ENCODE measurements at places on chromosomes 11 and 22.

GRCh38 chr22:38303974-38304373, 13.3 kb downstream of the CSNK1E start:
- no peak for DNase-seq

- no peak for DNase-seq
Observed at GRCh38 chr11:6334806-6335205, 14.5 kb upstream of the CAVIN3 start.

DNA sequence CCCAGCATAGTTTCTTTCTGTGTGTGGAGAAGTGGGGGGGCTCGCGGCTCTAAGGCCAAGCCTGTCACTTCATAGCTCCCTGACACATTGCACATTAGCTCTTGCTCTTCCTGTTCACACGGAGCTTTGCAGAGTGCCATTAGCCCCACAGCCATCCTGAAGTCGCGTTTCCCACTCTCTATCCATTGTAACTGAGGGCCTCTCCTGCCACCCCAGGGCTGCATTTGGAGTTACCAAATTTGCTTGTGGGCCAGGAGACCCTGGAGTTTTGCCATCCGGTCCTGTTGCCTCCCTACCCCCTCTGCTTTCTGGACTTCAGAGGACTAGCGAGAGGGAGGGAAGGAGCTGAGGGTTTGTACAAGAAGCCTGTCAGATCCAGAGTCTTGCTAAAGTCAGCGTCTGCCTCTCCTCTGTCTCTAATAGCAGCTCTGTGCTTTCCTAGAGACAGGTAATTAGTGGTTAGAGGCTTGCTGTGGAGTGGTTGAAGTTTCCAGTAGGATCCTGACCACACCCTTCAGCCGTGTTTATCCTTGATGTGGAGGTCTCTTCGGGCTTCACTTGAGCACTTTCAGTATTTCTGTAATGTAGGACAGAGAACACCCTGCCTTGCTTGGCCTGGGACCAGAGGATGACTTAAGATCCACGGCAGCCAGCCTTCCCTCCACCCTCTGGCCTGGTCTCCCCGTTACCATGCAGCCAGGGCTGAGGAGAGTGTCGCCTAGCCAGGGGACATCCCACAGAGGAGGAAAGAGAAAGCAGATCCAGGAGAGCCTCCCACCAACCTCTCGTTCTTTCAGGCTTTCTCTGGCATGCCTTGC, 14.1 kb downstream of the DCPS start:
- no peak for DNase-seq

- no peak for DNase-seq
Observed at GRCh38 chr11:95698676-95699557, 90.7 kb downstream of the FAM76B start.

- no peak for DNase-seq
Observed at GRCh38 chr22:35840302-35840739, 122.6 kb downstream of the APOL5 start.

DNA sequence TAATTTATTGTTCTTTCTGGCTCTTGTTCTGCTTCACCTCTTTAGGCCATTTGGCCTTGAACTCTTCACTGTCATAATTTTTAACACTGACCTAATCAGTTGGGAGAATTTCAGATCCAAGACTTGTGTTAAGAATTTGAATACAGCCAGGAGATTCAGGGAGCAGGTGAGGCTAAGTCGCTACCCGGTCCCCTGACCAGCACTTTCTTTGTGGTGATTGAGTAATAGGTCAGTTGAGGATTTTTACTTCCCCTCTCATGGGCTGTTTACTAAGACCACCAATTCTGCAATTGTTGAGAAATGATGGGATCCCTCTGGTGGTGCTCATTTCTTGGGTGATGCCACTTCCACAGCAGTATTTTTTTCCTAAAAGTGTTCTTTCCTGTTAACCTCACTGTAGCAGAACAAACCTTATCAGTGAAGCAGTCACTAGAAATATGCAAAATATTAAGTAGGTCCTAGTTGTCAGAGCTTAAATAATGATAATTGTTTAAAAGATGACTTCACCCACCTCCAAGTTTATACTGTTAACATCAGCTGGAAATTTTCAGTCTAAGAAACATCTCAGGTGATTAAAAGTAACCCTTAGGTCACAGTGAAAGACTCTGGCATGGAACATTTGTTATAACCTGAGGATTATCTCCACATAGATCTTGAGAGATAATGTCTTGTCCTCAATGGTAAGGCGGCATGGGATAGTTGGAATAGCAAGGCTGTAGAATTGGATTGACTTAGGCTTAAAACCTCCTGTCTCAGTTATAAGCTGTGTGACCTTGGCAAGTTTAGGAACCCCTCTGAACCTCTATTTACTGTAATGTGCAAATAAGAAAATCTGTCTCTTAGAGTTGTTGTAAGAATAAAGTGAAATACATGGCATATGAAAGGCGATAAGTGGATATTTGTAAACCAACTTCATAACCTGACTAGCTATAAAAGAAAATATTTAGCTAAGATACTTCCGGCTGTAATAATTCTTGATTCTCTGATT, 41.3 kb downstream of the POLD3 start:
- no peak for DNase-seq

- DNase-seq: no peak
Observed at GRCh38 chr11:84333221-84333620, 1047.1 kb upstream of the CCDC90B start.

DNA sequence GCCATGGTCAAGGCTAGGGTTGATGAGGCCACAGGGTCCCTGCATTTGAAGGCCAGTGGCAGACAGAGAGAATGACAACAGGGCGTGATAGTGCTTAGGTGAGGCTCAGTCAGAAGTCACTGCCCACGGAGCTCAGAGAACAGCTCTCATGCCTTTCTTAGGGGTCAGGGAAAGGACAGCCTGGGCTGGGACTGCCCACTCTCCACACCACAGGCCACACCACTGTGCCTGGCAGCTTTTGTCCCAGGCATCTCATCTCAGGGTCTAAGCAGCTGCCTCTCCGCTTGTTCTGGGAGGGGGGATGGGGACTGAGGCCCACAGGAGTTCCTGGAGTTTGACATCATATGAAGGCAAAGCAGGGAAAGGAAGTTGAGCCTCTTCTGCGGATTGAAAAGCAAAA, 150.2 kb upstream of the B3GAT1 start:
- DNase-seq: no peak

DNA sequence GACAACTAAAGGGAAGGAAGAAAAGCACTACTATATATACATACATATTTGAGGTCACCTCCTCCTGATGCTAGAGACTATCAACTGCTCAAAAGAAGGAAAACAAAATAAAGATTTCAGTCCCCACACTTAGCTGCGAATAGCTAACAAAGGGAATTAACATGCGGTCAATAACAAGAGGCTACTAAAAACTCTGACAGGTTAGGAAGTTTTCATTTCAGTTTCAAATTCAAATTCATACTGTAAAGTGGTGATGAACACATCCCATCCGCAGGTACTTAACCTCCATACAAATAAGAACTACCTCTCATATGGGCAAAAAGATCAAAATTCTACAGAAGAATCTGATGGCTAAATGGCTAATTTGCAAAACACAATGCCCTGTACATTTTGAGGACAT, 2.6 kb downstream of the NAP1L4 start:
- DNase-seq: no peak

DNA sequence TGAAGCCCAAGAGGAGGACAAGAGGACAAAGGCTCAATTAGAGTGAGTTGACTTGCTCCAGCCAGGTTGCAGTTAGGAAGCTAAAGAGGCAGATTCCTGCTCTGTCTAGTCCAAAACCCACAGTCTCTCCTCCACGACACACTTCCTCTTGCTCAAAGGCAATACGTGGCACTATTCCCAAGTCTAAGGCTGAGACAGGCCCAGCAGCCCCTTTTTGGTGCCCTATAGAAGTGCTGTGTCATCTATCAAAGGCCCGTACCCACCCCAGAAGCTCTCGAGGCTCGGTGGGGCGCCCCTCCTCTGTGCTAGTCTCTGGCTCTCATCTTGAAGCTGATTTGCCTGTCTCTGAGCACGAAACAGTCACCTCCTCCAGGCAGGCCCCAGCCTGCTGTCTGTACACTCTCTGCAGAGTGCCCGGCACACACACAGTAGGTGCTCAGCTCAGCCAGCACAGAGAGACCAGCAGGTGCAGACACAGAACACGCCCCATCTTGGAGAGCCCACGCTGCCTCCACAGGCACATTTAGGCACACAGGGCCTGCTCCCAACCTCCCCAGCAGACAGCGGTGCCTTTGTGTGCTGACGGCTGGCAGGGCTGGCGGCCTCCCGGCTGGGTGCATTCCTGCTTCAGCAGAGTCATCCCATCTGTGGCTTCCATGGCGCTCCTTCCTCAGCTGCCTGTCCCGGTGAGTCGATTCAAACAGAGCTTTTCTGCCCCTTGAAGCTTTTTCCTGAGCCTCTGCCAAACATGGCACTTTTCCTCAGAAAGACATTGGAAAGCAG, 52.8 kb downstream of the MYH9 start:
- no peak for DNase-seq

DNA sequence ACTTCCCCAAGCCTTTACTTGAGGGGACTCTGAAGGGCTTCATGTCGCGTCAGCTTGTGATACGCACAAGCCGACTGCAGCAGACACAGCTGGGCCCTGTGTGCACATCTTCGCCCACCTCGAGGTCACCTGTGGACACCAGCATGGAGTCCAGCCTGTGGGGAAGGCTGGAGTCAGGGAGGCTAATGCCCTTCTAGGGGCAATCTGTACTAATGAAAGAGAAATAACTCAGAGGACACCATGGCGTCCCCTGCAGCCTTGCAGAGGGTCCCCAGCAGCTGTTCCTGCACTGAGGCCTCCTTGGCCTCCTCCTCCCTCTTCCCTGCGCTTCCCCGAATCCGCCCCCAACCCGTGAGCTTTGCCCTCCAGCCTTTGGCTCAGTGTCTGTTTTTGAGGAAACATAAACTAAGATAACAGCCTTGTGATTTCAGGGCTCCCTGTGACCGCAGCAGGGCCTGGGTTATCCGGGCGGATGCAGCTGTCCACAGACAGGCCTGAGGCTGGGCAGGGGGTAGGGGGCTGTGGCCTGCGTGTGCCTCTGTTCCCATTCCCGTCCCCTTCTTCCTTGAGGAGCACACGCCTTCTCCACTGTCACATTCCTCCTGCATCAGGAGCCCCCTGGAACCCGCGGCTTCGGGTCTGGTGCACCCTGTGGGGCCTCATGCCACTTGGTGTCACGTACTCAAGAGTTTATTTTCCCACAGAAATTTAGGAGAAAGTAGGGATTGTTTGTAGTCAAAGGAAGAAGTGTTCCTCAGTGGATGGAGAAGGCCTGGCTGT, 25.0 kb downstream of the KRTAP5-5 start:
- no peak for DNase-seq

GRCh38 chr11:72293910-72294615, 50.1 kb upstream of the PHOX2A start:
- DNase-seq: no peak

DNA sequence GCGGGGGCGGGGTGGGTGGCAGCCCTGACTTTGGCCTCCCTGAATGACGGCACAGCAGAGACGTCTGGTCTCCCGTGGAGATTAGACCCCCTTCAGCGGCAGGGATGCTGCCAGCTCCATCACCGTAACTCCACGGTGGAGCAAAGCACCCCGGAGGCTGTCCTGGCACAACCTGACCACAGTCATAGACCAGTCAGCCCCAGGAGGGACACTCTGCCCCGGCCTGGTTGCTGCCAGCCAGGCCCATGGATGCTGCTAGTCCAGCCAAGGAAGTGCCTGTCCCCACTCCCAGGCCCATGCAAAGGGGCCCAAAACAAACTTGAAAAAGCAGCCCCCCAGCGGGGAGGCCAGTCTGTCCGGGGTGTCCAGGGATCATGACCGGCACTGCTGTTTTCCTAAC, 11.5 kb upstream of the ANO1 start:
- DNase-seq: no peak

DNA sequence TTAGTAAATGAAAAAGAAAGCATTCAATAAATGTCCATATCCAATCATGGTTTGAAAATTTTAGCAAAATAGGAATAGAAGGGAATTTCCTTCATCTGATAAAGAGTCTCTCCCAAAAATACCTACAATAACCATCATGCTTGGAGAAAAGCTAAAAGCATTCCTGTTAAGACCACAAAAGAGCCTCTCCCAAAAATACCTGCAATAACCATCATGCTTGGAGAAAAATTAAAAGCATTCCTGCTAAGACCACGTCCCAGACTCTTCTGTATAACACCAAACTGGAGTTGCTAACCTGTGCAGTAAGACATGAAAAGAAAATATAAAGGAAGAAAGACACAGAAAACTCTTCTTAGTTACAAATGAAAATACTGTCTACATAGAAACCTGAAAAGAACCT, 69.4 kb downstream of the LINC01488 start:
- no peak for DNase-seq

GRCh38 chr11:47327949-47328348, 24.6 kb downstream of the MYBPC3 start:
- DNase-seq: no peak

DNA sequence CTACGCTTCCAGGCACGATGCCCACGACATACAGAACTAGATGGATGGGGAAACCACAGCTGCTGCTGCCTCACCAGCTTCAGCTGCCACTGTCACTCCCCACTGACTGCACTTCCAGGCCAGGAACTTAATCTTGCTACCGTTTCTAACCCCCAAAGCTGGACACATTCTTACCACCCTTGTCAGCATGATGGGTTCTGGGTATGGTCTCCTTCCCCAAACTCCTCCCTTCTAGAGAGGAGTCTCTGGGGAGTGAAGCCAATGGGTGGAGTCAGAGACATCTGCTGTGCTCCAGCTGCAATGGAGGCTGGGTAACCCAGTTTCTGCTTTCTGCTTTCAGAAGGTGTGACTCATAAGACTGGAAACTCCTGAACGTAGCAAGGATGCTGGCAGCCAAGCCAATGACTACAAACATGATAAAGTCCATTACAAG, 87.0 kb upstream of the THY1 start:
- DNase-seq: no peak

DNA sequence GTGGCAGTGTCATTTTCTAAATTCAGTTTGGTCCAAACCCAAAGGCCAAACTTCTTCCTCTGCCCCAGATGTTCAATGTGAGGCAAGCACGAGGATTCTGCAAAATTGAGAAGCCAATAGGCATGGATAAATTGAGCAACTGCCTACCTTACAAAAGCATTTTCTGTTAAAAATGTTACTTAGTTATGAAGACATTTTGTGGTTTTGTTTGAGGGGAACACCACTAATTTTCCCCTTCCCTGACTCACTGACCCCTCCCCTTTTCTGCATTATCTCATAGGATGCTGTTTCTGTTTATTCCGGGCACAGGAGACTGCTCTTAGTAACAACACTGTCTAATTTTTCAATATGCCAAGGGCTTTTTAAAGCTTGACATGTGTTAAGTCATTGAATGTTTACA, 462.8 kb downstream of the INSC start:
- DNase-seq: no peak

DNA sequence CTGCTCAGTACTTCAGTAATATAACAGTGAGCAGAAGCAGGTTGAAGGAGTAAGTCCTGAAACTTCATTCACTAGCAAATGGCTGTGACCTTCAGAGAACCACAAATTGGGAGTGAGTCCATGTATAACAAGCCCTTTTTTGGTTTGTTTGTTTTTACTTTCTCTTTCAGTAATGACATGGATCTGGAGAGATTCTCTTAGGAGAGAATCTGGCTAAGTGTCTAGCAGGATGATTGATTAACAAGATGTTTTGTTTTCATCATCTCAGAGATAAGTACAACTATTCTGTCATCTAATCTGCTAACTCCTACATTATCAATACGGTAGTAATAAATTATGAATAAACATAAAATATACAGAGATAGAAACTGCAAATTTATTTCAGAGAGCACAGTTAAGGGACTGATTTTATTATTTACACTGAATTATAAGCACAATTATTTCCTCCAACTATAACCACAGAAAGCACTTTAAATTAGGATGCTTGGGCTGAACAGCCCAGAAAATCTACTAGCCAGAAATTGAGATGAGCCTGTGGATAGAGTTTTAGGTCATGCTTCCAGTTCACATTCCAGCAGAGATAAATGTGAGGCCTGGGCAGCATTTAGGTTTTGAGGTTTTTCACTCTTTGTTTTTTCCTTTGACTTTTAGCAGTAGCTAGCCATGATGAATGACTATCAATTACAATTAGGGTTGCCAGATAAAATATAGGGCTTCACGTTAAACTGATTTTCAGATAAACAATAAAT, 429.3 kb upstream of the FAT3 start:
- no peak for DNase-seq
